ENCODE measurements at places on chromosomes 12 and 14.

DNA sequence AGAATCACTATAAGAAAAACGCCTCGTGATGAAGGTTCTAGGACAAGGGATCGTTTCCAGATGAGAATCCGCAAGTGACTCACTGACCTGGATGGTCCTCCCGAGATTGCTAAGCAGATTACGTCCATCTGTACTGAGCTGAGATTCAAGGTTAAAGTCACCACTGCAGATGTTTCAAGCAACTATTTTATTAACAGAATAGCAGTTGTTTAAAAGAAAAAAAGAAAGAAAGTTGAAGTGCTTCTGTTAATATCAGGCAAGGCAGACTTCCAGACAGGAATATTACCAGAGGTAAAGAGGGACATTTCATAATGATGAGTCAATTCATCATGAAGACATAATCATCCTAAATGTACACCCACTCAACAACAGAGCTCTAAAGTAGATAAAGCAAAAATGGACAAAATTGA lies 17.9 kb downstream of the PXN start:
- no peak for DNase-seq

- no peak for DNase-seq
These were observed 2.1 kb upstream of the SLC16A7 start for GRCh38 chr12:59593761-59594160.

DNA sequence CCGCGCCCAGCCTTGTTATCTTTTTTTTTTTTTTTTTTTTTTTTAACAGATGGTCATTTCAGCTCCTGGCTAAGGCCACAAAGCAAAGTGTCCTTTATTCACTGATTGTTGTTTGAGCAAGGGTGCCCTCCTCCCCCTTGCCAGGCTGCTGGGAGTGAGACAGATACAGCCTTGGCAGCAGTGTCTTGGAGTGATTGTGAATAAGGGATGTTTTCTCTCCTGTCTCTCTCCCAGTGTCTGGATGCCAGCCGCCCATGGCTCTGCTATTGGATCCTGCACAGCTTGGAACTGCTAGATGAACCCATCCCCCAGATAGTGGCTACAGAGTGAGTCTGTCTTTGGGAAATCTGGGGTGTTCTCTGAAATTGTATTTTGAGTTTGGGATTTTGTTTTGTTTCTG lies 28.7 kb downstream of the FNTB start:
- DNase-seq, result no peak

GRCh38 chr12:13566292-13566691 lies 369.8 kb downstream of the EMP1 start:
- no peak for DNase-seq

Measured in GM12878 (cell line).